Urinary bladder (tissue), 4 donors: ENCODE measurements at places on chromosomes 13 and 19.

DNA sequence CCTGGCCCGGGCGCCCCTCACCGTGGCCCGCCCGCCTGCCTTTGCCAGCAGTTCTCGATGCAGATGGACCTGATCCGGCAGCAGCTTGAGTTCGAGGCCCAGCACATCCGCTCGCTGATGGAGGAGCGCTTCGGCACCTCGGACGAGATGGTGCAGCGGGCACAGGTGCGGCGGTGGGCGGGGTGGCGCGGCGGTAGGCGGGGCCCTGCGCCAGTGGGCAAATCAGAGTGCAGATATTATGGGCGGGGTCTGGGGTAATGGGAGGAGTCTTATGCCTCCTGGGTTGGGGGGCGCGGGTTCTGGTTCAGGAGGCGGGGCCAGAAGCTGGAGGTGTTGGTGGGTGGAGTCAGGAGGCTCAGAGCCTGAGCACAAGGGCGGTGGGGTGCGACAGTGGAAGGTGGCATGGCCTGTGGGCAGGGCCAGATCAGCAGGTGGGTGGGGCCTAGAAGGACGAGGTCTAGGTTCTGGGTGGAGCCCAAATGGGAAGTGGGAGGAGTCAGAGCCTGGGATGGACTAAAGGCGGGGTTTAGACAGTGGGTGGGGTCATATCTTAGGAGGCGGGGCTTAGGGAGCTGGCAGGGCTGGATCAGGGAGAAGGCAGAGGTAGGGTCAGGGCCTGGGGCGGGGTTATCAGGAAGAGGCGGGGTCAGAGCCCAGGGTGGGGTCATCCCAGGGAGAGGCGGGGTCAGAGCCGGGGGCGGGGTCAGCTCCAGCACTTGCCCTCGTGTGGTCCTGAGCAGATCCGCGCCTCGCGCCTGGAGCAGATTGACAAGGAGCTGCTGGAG is 5.6 kb downstream of the APC2 start:
- no peak for DNase-seq

- no peak for DNase-seq
Observed at GRCh38 chr19:35265126-35265899, 3.4 kb upstream of the USF2 start.

- peak; percentile 84 for DNase-seq
Observed at GRCh38 chr19:37691881-37692504, 27.6 kb downstream of the ZNF607 start.

DNA sequence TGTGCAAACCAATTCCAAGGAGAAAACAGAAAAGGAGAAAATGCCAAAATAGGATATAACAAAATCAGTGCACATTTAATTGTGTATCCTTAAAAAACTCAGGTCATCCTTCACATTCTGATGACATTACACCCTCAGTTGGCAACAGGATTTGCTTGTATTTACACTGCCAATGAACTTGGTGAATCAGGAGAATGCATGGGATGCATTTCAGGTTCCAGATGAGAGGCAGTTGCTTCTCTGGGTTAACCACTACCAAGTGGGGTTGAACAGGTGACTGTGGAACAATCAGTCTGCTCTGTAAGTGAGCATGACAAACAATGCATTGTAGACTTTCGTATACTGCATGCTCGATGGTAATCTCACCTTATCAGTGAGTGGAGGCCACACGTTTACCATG is 79.1 kb downstream of the STARD13 start:
- DNase-seq = no peak

DNA sequence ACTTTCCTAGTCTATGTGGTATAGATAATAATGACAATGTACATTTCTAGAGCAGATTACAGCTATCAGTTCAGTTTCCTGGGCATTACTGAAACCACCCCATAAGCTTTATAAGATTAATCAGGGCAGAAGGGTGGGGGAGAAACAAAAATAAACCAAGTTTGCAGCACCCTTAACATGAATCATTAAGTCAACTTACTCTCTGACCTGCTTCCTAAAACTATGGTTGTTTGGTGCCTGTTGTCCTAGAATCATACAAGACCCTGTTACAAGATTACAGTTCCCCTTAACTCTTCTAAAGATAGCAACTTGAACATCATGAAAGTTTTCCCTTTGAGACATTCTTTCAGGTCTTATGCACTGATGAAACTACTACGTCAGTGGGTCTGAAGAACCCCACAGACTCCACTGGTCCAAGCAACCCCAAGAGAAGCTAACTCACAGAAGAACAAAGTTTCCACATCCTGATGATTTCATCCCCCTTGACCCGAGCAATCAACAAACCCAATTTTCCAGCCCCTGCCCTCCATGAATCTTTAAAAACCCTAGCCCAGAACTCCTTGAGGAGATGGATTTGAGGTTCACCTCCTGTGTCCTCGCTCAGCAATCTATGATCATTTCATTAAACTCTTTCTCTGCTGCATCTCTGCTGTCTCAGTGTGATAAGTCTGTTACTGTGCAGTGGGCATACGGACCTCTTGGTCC is 336.5 kb downstream of the FOXO1 start:
- DNase-seq = no peak

GRCh38 chr13:103758222-103758621 is 692.0 kb upstream of the SLC10A2 start:
- DNase-seq = no peak

DNA sequence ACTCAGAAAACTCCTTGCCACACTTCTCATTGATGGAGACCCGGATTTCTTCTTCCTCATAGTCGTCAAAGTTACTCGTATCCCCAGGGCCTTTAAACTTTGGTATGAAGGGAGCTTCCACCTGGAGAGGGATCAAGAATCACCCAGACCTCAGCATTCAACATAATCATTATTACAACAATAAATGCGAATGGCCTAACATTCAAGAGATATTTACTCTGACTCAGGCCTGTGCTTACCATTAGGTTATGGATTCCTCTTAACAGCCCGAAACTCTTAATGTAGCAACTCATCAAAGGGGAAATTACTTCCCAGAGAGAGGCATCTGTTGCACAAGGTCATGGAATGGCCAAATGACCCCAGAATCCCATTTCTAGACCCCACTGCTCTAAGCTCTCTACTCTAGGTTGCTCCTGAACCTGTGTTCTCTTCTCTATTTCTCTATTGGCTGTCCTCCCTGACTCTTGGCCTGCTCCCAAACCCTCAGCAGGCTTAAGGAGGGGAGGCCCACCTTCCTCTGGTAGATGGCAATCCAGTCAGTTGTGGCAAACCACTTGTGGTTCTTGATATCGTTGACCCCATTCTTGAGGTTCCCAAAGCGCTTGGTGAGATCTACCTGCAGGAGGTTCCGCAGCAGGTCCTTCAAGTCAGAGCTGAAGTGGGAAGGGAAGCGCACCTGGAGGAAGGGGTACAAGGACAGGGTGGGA is 2.7 kb upstream of the SAMD1 start:
- no peak for DNase-seq

DNA sequence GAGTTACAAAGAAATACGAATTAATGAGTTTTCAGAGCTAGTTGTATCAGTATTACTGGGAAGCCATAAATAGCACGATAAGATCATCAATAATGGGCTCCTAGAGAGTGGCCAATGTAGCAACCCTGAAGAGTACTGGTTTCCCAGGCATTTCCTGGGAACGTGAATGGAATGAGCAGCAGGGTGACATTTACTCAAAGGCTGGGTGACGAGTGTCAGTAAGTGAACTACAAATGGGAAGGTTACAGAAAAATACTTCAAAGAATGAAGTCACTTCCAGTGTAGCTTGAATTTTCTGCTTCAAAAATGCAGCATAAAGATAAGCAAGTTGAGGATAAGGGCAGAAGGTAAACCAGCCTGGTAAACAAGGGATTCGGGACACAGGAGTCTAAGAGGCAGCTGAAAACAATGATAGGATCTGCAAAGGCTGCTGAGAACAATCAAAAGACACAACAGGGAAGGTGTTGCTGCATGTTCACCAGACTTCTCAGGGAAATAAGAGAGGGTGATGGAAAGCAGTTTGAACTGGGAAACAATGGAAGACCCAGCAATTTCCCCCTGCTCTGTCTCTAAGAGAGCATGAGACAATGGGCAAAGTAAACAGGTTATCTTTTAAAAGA is 48.6 kb upstream of the POSTN start:
- DNase-seq = no peak

GRCh38 chr19:23774106-23774505 is 15.4 kb upstream of the ZNF681 start:
- no peak for DNase-seq

DNA sequence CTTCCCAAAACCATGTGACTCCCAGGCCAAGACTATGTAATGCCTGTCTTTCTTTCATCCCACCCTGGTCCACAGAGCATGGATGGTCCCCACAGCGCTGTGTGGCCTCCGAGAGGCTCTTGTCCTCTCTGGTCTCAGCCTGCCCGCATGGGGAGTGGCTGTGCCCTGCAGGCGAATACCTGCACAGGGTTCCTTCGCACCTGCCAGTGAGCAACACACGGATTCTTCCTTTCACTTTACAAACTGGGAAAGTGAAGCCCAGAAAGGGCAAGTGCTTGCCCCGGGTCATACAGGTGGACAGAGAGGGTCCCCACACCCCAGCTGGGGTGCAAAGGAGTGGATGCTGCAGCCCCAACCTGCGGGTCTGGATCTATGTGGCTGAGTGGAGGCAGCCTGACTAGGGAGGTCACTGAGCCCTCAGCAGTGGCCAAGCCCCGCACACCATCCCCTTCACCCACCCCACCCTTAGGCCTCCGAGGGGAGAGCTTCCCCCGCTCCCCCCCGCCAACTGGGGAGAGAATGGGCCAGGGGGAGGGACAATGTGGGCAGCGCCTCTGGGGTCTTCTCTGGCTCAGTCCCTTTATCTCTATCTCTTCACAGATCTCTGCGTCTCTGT is 747 bp upstream of the MARK4 start:
- no peak for DNase-seq

- no peak for DNase-seq
Observed at GRCh38 chr19:52943884-52944643, 18.6 kb downstream of the ZNF816 start.

GRCh38 chr13:30792285-30793000 is 57.1 kb downstream of the ALOX5AP start:
- DNase-seq = no peak

- DNase-seq = no peak
Observed at GRCh38 chr19:42175952-42176648, 41.4 kb downstream of the DEDD2 start.

DNA sequence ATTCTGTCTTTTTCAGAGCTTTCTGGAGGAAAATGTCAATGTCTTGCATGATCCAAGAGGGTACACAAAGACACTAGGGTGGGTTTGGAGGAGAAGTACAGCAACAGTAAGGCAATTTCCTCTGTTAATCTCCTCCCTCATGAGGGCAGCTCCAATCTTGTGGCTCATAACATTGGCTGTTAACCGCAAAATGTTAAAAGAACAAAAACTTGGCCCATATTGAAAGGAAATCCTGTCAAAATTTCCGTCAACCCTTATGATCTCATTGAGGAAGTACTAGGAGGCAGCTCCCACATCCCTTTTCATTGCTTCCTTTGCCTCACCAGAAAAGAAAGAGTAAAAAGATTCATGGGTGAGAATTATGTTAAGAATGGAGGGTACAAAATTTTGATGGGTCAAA is 11.6 kb downstream of the OXGR1 start:
- DNase-seq = no peak
